ENCODE measurements at places on chromosomes 7 and 10.

DNA sequence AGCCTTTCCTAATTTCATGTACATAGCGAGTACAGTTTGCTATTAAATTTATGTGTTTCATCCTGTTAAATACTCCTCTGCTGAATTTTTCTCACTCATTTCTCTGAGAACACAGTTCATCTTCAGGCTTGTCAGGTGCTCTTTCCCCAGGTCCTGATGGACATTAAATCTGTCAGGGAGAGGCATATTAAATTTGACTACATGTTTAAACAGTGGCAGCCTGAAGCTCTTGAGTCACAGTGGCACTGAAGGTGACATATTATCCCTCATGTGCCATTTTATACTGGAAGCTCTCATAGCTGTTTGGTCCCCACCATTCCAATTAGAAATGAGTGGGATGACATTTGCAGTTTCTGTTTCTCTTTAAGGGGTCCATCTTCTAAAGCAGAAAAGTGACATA is 1089.6 kb upstream of the SORCS1 start:
- H3K36me3 ChIP-seq, result no peaks in the 10 kb centered on the region
- DNase-seq, result no peak
- H3K4me3 ChIP-seq, result no peak overlapping the region
- no peaks in the 10 kb centered on the region for H3K4me1 ChIP-seq

- H3K27me3 ChIP-seq, result no peaks in the 10 kb centered on the region
- H3K4me3 ChIP-seq, result no peak overlapping the region
- no peak overlapping the region for H3K27ac ChIP-seq
Measured at GRCh38 chr10:131144711-131145375, 166.7 kb downstream of the TCERG1L start.

- peaks cover 3% of the 10 kb centered on the region for H3K27me3 ChIP-seq
- no peak overlapping the region for H3K27ac ChIP-seq
- no peaks in the 10 kb centered on the region for H3K36me3 ChIP-seq
- no peak overlapping the region for H3K4me3 ChIP-seq
- H3K4me1 ChIP-seq, result no peaks in the 10 kb centered on the region
Measured at GRCh38 chr10:104472957-104473745, 119.5 kb downstream of the CFAP58 start.

- H3K36me3 ChIP-seq, result no peaks in the 10 kb centered on the region
- no peak overlapping the region for H3K4me3 ChIP-seq
- no peak overlapping the region for H3K27ac ChIP-seq
- no peaks in the 10 kb centered on the region for H3K27me3 ChIP-seq
- DNase-seq, result no peak
Measured at GRCh38 chr7:90178679-90179278, 24.5 kb downstream of the STEAP1 start.

- no peaks in the 10 kb centered on the region for H3K4me1 ChIP-seq
- no peaks in the 10 kb centered on the region for H3K27me3 ChIP-seq
- no peaks in the 10 kb centered on the region for H3K36me3 ChIP-seq
- no peak for DNase-seq
Measured at GRCh38 chr7:130334274-130334673, 10.3 kb upstream of the CPA5 start.

- no peak for DNase-seq
- H3K36me3 ChIP-seq, result no peaks in the 10 kb centered on the region
Measured at GRCh38 chr7:140926021-140926817, 1.5 kb upstream of the BRAF start.

All from effector memory CD4-positive, alpha-beta T cell (primary cell).